Effector CD4-positive, alpha-beta T cell (primary cell): ENCODE measurements at places on chromosomes 5 and 9.

GRCh38 chr5:116419258-116419657, 155.4 kb downstream of the SEMA6A start:
- DNase-seq = no peak

DNA sequence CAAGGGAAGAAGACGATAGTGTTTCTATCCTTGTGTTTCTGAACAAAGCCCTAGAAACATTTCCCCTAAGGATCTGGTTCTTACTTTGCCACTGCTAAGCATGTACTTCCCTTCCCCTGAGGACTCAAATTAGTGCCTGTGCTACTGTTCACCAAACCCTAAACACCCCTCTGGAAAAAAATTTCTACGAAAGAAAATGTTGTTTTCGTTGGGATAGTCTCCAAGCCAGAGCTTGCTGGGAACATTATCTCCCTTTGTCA, 294.6 kb downstream of the BNC2 start:
- no peak for DNase-seq

DNA sequence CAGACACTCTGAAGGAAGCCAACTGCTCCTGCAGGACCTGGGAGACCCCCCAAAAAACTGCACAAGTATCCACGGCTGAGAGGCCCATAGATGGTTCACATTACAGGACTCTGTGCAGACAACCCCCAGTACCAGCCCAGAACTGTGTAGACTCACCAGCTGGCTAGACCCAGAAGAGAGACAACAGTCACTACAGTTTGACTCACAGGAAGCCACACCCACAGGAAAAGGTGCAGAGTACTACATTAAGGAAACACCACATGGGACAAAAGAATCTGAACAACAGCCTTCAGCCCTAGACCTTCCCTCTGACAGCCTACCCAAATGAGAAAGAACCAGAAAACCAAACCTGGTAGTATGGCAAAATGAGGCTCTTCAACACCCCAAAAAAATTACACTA, 281.2 kb upstream of the RGMB start:
- no peak for DNase-seq

DNA sequence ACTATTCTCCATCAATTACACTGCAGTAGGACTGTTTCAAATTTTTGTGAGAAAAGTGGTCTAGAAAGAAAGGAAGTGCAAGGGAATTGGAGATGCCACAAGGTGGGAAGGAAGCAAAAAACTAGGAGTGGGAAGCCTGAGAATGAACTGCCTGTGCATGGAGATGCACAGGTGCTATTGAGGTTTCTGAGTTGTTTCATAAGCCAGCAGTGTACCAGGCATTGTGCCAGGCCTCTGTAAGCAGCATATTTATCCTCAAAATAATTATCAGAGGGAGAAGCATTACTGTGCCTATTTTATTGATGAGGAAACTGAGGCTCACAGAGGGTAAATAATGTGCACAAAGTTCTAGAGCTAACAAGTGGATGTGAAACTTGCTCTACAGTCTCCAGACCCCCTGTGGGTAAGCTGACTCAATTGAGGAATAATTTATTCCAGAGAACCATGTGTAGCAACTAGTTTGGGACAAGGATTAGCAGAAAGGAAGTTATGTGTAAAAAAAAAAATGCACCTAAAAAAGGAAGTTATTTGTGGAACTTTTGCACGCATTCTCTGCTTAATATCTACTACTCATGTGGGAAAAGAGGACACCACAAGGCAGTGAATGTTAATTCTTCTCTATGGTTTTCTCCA, 96.7 kb downstream of the SNCAIP start:
- DNase-seq = no peak

DNA sequence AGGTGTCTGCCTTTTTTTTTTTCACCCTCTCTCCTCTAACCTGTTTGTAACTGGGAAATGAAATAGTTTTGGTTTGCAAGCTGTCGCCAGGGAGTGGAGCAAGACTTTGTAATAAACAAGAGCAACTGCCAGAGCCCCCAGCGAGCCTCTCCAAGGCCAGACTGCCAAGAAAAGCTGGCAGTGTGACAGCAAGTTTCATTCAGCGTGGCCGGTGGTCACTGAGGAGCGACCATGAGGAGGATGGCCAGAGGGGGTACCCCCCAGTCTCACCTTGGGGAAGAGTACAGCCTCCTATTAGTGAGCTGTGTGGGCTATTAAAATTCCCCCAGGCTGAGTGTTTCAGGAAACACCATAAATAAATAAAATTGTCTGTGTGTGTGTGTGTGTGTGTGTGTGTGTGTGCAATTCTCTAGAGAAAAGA, 49.9 kb downstream of the ZFAND5 start:
- DNase-seq = no peak

GRCh38 chr5:171661143-171661542, 124.5 kb upstream of the SMIM23 start:
- no peak for DNase-seq

GRCh38 chr5:125660231-125660895, 762.8 kb upstream of the GRAMD2B start:
- no peak for DNase-seq

DNA sequence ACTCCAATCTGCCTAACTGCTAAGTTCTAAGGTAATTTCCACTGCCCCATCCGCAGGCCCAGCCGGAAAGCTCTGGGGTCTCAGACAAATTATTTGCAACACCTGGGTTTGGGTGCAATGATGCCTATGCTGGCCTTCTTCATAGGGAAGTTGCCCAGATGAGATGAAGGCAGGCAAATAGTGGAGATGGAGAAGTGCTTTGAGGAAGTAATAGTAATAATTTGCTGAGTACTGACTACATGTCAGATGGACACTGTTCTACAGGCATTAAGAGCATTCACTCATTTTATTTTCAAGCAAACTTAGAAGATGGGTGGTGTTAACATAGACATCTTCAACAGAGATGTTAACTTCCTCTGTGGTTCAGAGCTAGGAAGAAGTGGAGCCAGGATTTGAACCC, 3.8 kb downstream of the PCDH12 start:
- no peak for DNase-seq
